Mammary epithelial cell (primary cell): ENCODE measurements at places on chromosomes 3 and 15. TPM values are rescaled to one million over a fixed set of nuclear protein-coding genes. Genes with fewer than 3 reads are reported as not detected.

PCLAF gene
- 96.3 TPM for polyA plus RNA-seq

ALPK3 gene
- 0.09 TPM for polyA plus RNA-seq

ATP2B2 gene
- polyA plus RNA-seq: not detected

COMMD4 gene
- 158 TPM for polyA plus RNA-seq

C3orf85 gene
- polyA plus RNA-seq: not detected

DISP2 gene
- polyA plus RNA-seq: 0.54 TPM

GUCA1C gene
- polyA plus RNA-seq: 0.15 TPM

CCDC33 gene
- polyA plus RNA-seq: 0.20 TPM

RTP1 gene
- polyA plus RNA-seq: not detected

PKM gene
- 3,498 TPM for polyA plus RNA-seq

SLCO2A1 gene
- polyA plus RNA-seq: 0.83 TPM

SST gene
- polyA plus RNA-seq: not detected

KATNBL1 gene
- 15.4 TPM for polyA plus RNA-seq

GLDN gene
- not detected for polyA plus RNA-seq

PLOD2 gene
- 19.6 TPM for polyA plus RNA-seq

TMC3 gene
- not detected for polyA plus RNA-seq

CCNB2 gene
- 67.7 TPM for polyA plus RNA-seq

PTX3 gene
- polyA plus RNA-seq: 0.14 TPM

GPR160 gene
- polyA plus RNA-seq: 0.33 TPM

CCDC14 gene
- 28.5 TPM for polyA plus RNA-seq

TGM4 gene
- polyA plus RNA-seq: 1.6 TPM

ACTL6A gene
- 68.7 TPM for polyA plus RNA-seq

MEGF11 gene
- polyA plus RNA-seq: 0.15 TPM

FURIN gene
- 37.0 TPM for polyA plus RNA-seq

GP5 gene
- not detected for polyA plus RNA-seq

KIF7 gene
- 1.5 TPM for polyA plus RNA-seq

PLSCR4 gene
- 3.4 TPM for polyA plus RNA-seq
